Myocyte (in vitro differentiated cells): ENCODE measurements at places on chromosomes 12 and 14. TPM values are rescaled to one million over a fixed set of nuclear protein-coding genes. Genes with fewer than 3 reads are reported as not detected.
A peak's percentile ranks its signal among the peaks of the same experiment; 100 is the strongest.

TEX52 gene
- total RNA-seq: not detected in 2 replicates

DNA sequence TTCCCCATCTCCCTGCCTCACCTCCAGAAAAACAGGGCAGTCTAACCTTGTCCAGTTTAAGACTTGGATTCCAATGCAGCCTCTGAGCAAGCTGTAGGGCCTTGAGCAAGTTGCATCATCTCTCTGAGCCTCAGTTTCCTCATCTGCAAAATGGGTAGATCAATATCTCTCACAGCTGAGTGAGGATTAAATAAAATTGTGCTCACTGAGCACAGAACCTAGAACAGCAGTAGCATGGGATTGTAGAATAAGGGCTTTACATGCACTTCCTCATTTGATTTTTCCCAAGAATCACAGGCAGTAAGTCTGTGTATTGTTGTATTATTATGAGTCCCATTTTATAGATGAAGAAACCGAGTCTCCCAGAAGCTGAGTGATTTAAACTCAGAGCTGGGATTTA is 2.0 kb downstream of the DTX1 start:
- DNase-seq: no peak

GRCh38 chr14:68403191-68404145 is 389.4 kb downstream of the ZFP36L1 start:
- no peak for DNase-seq

GRCh38 chr12:71755146-71755892 is 656 bp downstream of the RAB21 start:
- DNase-seq: peak; percentile 43

DNA sequence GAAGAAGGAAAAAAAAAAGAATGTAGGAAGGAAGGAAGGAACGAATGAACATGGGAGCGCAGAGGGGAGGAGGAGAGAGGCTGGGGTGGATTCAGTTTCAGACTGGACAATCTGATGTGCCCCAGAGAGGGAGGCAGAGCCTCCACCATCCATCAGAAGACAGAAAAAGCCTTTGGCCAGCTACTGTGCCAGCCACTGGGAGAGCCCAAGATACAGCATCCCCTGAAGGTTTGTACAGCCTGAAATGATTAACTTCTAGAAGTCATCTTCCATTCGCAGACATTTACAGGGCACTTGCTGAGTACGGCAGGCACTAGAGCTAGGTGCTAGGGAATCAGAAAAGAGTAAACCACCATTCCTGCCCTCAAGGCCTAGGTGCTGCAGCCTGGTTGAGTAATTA is 9.0 kb downstream of the PLEKHG6 start:
- DNase-seq: no peak

- DNase-seq: peak; percentile 91
These were observed 1.8 kb upstream of the NAB2 start for GRCh38 chr12:57087010-57087690.

- DNase-seq: no peak
These were observed 154.6 kb downstream of the SLC6A15 start for GRCh38 chr12:84757978-84758377.
